ENCODE measurements at places on chromosomes 3 and 15. TPM values are rescaled to one million over a fixed set of nuclear protein-coding genes. Genes with fewer than 3 reads are reported as not detected.

Gene LRRC31
- total RNA-seq: not detected

DNA sequence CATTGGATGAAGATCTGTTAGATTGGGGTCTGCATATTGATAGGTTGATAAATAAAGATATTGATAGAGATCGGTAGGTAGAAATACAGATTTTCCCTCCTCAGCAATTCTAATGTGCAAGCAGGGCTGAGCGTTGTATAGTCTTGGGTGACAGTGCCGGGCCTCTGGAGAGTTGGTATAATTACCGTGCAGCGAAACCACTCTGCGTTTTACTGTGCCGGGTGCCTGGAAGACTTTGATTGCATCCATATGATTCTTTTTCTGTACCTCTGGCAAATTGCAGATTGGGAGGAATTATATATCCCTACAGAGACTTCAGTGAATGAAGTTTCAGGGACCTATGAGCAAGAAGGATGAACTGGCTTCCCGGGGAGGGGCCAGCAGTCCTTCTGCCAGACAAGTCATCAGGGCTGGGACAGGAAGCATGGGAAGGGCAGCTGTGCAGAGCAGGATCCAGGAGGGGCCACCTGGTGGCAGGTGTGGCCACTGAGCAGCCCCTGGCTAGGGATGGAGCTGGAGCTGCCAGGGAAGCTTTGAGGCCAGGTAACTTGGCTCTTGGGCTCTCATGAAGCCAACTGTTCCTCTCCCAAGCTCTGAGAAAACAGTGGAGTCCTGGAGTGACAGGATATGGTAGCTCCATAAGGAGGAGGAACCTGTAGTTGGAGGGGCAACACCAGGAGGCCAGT, 132.5 kb downstream of the APBA2 start:
- DNase-seq: no peak

DNA sequence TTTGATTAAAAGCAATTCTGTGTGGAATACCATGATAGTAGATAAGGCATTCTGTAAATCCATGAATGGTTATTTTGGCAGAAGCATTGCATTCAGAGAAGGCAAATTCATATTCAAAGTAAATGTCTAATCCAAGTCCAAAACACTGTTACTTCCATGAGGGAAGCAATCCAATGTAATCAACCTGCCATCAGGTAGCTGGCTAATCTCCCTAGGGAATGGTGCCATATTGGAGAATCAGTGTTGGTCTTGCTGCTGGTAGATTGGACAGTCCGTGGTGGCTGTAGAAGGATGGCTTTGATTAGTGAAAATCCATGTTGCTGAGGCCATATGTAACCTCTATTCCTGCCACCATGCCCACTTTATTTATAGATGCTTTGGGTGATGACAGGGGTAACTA, 72.1 kb upstream of the TNIK start:
- no peak for DNase-seq

Gene SLC24A5
- total RNA-seq: not detected

GRCh38 chr3:150377601-150378300, 30.3 kb upstream of the TSC22D2 start:
- DNase-seq: no peak

DNA sequence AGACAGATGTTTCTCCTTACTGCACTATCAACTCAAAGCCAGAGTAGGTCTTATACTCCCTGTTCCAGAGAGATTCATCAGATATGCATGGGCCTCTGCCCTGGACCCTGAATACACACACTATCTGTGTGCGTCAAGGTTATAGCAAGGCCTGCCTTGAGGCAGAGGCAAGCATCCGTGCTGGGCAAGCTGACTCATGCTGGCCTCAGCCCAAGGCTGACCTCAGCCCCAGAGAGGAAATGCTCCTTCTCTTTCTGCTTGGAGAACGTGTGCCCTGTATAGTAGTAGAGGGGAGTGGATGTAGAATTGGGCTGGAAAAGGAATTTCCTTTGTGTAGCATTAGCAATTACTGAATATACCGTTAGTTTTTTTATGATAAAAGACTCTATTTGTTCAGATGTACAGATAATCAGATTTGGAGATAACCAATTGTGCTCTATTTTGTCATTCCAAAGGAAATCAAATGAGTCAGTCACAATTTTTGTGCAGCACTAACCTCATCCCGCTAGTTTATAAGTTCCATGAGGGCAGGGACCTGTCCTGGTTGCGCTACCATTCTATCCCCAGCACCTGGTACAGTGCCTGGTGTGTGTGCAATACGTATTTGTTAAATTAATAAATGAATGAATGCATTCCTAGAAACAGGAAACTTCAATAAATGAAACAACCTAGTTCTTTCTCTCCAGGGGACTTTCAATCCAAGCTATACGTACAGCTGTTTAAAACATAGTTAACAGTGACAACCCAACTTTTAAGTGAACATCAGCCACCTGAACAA, 13.3 kb upstream of the PAQR9 start:
- peak; percentile 77 for DNase-seq

Gene LINS1
- total RNA-seq: 24.4 TPM

Gene SETD2
- total RNA-seq: 43.9 TPM

DNA sequence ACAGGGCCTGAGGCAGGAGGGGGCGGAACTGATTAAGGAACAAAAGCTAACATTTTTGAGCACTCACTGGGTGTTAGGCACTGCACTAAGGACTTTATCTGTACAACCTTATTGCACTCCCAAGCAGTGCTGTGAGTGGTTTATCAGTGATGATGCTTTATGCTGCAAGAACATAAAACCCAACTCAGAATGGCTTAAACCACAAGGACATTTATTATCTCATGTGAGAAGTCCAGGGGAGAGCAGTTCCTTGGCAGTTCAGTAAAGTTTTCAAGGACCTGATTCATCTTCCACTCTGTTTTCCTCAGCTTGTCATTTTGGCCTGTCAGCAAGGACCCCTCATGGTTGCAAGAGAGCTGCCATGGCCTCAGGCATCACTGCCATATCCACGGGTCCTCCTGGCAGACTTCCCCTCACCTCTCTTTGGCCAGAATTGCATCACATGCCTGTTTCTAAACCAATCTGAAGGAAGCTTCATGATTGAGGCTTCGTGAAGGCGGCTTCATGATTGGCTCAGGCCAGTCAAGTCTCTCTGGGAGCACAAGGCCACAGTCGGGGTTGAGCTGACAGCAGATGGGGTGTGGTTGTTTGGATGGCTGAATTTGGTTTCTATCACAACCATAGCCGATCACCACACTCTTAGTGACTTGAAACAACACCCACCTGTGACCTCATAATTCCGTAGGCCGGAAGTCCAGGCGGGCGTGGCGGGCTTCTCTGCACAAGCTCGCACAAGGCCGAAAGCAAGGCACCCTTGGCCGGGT, 15.8 kb downstream of the EFCC1 start:
- no peak for DNase-seq

Gene ZNF80
- total RNA-seq: not detected

DNA sequence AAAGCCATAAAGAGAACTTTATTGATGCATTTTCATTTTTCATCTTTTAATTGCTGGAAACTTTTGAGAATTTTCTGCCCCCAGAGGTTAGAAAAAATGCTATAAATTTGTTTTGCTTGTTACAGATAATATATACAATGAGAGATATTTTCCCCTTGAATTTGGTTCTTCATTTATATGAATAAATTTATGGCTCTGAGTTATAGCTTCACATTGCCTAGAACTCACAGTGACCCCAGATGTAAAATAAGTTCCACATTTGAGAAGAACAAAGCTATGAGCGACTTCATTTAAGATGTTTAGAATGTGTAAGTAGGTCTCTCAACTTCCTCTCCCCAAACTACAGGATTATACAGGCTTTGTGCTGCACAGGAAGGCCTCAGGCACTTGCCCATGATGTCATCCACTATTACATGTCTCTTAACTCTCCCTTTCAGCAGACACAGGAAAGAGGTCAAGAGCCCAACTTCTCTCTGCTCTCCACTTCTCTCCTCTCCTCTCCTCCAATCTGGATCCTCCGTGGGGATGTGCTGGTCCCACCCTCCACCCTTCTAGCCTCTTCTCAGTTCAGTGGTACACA, 92.8 kb downstream of the DUT start:
- DNase-seq: no peak

Gene CGGBP1
- total RNA-seq: 53.4 TPM

DNA sequence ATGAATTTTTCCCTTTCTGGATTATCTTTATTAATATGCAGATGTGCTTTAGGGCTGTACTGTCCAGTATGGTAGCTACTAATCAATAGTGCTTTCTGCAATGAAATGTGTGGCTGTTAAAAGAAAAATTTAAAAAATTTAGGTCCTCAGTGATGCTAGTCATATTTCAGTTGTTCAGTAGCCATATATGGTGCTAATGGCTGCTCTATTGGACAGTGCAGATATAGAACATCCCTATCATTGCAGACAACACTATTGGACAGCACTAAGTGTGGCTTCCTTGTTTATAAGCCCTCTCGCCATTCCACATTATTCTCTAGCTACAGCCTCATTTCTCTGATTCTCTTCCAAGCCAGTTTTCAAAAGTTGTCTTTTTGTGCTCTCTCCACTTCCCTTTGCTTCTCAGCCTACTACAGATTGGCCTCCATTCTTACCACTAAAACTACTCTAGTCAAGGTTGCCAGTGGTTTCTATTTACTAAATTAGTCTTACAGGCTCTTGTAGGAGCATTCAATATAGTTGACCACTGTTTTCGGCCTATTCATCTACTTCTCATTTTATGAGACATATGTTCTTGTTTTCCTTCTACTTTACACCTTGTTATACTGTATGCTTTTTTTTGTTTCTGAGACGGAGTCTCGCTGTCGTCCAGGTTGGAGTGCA, 9.5 kb downstream of the MAPK6 start:
- DNase-seq: no peak

- no peak for DNase-seq
These were observed 69.3 kb upstream of the CBLB start for GRCh38 chr3:105938101-105938500.

Gene SPTBN5
- 3.8 TPM for total RNA-seq
